NCI-H345 (cell line): ENCODE measurements at places on chromosomes 4 and X.

GRCh38 chr4:151796106-151796505, 35.3 kb upstream of the GATB start:
- DNase-seq, result no peak

- DNase-seq, result no peak
Measured at GRCh38 chrX:12891915-12892506, 14.4 kb upstream of the TLR8 start.

DNA sequence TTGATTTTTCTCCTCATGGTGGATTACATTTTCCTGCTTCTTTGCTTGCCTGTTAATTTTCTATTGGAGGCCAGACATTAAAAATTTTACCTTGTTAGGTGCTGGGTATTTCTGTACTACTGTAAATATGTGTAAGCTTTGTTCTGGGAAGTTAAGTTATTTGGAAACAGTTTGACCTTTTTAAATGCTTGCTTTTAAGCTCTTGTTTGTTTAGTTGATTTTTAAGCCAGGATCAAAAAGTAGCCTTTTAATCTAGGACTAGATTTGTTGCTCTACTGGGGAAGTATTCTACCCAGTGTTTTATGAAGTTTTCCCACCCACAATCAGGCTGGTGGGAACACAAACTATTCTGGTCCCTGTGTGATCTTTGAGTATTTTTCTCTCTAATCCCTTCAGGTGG, 45.1 kb upstream of the OGT start:
- DNase-seq, result no peak

DNA sequence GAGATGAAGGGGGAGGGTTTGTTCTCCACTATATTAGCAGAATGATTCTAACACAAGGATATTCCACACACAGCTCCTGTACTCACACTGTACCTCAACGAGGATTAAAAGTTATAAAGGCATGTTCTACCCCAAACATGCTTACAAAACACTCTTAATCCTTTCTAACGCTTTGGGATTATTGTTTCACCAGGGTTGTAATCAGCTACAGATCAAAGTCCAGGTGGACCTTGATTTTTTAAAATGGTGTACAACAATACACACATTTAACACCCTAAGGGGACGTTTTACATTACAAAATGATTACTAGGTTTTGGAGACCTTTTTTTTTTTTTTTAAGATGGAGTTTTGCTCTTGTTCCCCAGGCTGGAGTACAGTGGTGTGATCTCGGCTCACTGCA, 50.3 kb upstream of the MAP3K15 start:
- DNase-seq, result no peak

- no peak for DNase-seq
Measured at GRCh38 chr4:3791910-3792542, 25.8 kb downstream of the ADRA2C start.

DNA sequence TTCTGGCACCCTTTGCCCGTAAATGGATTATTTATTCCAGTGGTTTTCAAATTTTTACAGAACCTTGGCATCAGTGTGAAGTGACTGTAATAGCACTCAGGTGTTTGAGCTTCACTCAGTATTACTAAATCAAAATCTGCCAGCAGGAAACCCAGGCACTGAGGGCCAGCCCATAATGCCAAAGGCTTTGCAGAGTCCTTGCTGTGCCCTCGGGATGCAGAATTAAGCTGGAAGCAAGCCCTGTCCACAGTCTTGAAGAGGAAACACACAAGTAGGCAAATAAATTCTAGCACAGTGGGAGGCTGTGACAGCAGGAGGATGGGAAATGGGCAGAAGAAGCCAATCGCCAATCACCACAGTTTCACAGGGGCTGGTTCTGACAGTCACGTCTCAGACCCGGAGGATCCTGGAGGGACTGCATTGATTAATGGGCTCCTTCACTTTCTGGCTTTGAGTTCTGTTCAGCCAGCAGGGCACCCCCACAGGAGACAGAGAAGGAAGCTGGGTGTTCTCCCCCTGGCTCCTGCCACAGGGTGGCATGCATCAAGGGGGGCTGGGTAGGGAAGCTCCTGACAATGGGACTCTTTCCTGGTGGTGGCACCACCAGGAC, 138.8 kb downstream of the MTNR1A start:
- DNase-seq, result no peak

DNA sequence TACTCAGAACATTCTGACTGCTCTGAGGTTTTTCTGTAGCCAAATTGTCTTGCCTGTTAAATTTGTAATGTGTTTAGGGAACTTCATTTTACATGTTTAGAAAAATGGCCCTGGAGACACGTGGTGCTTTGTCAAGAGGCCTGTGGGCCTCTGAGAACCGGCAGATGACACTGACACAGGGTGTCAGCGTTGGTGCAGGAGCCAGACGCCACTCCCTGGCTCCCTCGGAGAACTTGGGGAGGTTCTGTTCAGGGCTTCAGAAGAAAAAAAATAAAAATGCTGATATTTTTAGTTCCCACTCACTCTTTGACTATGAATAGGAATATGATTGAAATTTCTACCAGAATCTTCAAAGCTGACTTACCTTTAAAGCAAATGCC, 190.9 kb upstream of the GATB start:
- no peak for DNase-seq

- no peak for DNase-seq
Measured at GRCh38 chr4:77852892-77853495, 9.6 kb upstream of the MRPL1 start.

- peak; percentile 53 for DNase-seq
Measured at GRCh38 chr4:70705183-70706043, 16.4 kb upstream of the RUFY3 start.

DNA sequence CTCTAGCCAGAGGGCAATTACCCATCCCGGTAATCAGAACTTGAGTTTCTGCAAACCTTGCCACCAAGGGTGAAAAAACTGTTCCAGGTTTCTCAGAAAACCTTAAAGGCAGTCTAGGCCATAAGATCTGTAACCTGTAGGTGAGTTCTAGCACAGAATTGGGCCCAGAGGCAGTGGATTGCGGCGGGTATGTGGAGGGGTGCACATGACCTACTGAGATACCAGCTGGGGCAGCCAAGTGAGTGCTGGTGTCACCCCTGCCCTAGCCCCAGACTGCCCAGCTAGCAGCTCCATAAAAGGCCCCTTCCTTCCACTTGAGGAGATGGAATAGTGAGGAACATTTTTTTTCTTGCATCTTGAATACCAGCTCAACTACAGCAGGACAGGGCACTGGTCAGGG, 176.7 kb downstream of the SMARCA1 start:
- DNase-seq, result no peak

DNA sequence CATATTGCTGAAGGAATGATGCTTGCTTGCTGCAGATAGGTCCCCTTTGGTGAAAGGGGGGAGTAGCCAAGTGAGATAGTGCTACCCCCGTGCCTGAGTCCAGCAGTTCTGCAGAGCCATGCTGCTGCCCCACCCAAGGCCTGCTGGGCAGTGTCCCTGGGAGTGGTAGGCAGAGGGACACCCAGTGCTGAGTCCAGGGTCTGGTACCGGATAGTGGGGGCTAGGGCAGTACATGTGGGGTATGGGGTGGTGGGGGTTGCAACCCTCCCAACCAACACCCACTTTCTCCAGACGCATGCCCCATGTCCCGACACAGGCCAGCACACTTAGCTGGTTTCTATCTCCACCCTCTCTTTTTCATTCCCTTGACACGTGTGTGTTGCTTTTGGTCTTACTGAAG, 62.0 kb upstream of the TLR2 start:
- DNase-seq, result no peak

DNA sequence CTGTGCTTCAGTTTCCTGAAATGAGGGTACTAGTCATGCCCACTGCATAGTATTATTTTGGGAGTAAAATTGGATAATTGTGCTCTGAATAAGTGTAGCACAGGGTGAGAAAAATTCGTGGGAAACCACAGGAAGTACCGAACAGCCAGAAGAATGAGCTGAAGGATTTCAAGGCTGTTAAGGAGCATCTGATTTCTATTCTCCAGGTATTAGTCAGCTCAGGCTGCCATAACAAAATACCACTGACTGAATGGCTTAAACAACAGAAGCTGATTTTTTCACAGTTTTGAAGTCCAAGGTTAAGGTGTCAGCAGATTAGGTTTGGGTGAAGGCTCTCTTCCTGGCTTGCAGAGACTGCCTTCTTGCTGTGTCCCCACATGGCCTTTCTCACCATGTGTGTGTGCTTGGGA, 41.9 kb downstream of the WWC2 start:
- DNase-seq, result no peak

DNA sequence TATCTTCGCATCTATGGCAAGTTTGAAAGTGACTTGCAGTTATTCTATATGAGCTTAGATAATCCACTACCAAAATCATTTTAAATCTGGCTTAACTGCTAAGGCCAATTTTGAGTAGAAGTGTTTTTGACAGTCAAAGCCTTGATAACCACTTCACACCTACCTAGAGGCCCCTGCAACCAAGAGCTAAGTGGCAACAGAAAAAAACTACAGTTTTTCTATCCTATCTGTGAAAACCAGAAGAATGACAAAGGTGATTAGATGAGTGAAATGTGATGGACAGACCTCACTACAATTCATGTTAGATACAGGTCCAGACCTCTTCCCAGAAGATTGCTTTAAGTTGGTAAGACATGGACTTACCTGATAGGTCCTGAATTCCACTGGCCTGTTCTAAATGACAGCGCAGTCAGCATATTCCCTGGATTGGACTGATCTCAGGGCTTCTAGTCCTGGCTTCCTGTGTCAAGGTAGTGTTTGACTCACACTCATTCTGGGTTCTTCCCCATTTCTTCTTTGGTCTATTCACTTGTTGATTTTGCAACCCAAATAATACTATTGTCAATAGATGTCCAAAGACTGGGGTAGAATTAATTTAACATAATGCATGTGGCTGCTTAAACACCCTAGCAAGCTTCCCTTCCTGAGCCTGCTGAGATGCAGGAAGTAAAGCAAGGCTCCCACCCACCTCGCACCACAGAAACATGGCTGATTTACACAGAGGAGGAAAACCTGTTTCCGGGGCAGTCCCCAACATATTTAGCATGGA, 65.1 kb downstream of the PPP3CA start:
- DNase-seq, result no peak

GRCh38 chr4:86965019-86965976, 30.5 kb downstream of the AFF1 start:
- DNase-seq, result no peak

- no peak for DNase-seq
Measured at GRCh38 chr4:37160653-37161052, 83.9 kb upstream of the NWD2 start.

- peak; percentile 27 for DNase-seq
Measured at GRCh38 chr4:184825141-184825895, 450 bp downstream of the ACSL1 start.

- DNase-seq, result no peak
Measured at GRCh38 chr4:38609614-38610013, 54.4 kb upstream of the KLF3 start.

- DNase-seq, result no peak
Measured at GRCh38 chr4:67037504-67038227, 507.6 kb downstream of the CENPC start.

DNA sequence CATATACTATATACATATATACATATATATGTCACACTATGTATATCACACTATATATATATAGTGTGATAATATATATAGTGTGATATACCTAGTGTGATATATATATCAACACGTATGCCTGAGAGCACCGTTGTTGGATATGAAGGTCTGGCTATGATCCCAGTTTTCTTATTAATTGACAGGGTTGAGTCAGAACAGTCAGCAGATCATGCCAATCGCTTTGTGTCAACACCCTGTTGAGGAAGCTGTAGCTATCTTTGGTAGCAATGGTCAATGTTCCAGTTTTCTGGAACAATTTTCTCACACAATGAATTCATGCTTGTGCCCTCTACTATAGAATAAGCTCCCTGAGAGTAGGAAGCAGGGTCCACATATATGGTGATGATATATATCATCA, 496.0 kb upstream of the AGA start:
- DNase-seq, result no peak

- no peak for DNase-seq
Measured at GRCh38 chr4:29320947-29321620, 1399.1 kb upstream of the PCDH7 start.

DNA sequence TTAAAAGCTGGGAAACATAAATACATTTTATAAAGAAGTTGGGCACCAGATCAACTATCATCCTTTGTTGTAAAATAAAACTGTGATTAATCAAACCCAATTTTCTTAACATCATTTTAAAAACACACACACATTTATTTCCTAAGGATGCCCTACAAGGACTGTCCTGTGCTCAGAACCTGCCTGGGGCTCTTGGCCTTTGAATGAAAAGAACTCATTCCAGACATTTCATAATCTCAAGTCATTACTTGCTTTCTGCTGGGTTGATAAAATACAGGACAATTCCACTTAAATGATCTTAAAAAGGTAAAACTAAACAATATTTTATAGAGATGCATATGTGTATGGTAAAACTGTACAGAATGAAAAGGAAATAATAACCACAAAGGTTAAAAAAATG, 2.8 kb downstream of the SH3D19 start:
- no peak for DNase-seq

DNA sequence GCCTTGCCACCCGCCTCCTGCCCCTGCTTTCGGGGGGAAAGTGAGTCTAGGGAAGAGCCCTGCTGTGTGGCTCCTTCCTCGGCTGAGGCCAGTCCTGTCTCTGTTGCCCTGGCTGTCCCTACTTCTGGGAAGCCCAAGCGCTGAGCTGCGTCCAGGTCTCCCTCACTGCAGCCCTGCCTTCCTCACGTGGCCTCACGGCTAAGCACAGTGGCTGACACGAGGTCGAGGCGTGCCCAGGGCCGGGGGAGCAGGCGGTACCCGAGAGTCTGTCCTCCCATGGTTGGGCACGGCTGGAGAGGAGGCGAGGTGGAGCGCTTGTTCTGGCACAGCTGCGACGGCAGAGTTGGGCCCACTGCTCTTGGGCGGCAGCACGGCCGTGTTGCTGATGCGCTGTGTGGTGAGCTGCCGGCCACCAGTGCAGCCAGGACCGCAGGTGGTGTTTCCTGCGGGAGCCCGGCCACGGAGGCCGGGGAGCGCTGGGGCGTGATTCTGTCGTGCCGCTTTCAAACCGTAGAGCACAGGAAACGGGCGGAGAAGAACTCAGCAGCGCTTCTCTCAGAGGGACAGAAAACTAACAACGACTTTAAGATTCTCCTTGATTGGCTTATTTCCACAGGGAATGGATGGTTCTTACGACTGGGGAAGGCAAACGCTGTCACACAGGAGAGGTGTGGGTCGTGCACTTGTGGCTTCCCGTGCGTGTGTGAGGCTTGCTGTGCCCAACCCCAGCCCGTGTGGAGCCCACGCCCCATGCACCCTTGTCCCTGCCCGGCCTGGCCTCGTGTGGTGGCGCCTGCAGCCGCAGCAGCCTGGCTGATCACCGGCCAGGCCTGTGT, 21.3 kb downstream of the MAEA start:
- no peak for DNase-seq

DNA sequence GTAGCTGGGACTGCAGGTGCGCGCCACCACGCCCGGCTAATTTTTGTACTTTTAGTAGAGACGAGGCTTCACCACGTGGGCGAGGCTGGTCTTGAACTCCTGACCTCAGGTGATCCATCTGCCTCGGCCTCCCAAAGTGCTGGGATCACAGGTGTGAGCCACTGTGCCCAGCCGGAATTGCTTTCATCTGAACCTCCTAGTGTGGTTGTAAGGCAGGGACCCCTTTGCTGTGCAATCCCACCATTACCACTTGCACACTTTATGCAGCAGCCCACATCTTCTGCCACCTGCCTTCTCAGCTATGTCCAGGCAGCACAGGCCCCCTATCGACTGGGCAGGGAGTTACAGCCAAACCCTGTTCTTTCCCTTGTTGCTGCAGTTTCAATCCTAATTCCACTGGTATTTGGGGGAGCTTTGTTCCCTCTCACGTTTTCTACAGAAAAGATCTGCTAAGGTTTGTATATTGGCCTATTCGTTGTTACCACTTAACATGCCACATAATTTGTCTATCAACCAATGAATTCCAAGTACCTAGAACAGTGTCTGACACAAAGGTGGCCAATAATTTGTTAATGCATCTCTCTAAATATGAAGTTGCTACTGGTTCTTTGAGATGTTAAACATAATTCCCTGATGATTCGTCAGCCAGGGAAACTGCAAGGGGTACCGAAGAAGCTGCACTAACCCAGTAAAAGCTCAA, 6.5 kb downstream of the RPL39 start:
- DNase-seq, result peak; percentile 0
